ENCODE measurements at places on chromosomes 1 and 21.

- DNase-seq, result no peak
These were observed 8.9 kb upstream of the GOLT1A start for GRCh38 chr1:204222764-204223055.

GRCh38 chr1:203174324-203174985 is 1.2 kb downstream of the MYBPH start:
- no peak for DNase-seq

DNA sequence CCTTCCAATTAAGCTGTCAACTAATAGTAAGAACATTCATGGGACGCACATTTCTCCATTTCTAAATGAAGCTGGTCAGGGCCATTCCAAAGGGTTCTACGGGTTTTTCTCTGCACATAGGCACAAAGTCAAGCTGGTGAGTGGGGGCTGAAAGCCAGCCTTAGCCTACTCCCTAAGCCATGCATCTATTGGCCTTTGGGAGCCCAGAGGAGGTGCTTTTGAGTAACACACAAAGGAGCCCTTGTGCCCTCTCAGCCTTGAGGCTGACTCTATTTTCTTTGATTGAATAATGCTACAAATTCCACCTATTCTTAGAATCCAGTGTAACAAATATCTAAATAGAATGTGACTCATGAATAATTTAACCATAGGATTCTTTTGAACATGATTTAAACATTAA is 73.6 kb downstream of the RGS13 start:
- no peak for DNase-seq

DNA sequence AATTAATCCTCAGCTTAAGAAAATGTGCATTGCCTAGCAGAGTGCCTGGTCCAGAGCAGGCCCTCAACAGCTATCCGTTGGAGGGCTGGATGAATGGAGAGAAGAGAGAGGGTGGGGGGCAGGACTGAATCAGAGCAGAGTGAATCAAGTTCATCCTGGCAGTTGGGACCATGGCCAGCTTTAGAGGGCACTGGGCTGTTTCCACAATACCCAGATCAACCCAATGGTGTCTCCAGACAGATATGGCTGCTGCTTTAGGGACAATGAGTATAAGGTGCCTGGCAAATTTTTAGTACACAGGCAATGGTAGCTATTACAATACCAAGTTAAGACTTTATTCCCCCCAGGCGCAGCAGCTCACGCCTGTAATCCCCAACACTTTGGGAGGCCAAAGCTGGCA is 17.1 kb downstream of the EMC1 start:
- no peak for DNase-seq

- DNase-seq, result no peak
These were observed 666 bp downstream of the CSF3R start for GRCh38 chr1:36481771-36482723.

GRCh38 chr1:232308616-232309015 is 321.3 kb downstream of the SIPA1L2 start:
- DNase-seq, result no peak

DNA sequence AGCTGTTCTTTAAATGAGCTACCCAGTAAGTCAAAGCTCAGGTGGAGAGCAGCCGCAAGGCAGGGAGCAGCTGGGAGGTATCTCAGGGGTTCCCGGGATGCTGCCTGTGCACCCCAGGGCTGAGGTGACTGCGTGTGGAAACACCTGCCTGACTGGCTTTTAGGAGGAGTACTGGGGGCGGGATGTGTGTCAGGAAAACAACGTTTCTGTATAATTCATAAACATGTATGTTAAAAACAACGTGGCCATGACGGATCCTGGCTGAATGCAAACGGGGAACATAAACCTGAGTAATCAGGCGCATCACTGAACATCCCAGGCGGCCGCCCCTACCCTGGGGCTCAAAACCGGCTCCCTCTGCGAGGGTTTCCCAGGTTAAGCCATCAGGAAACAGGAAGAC is 1.5 kb downstream of the C1orf159 start:
- DNase-seq, result no peak

- no peak for DNase-seq
These were observed 4.9 kb upstream of the MAPKAPK2 start for GRCh38 chr1:206679738-206680211.

GRCh38 chr1:43605766-43606165 is 44.2 kb upstream of the KDM4A start:
- no peak for DNase-seq

GRCh38 chr1:162020150-162020549 is 3.5 kb downstream of the OLFML2B start:
- DNase-seq, result no peak

GRCh38 chr21:15079269-15079668 is 14.5 kb upstream of the NRIP1 start:
- DNase-seq, result no peak

GRCh38 chr21:21179619-21180298 is 181.6 kb downstream of the NCAM2 start:
- DNase-seq, result no peak

GRCh38 chr1:28986306-28986910 is 72.0 kb downstream of the EPB41 start:
- DNase-seq, result no peak

DNA sequence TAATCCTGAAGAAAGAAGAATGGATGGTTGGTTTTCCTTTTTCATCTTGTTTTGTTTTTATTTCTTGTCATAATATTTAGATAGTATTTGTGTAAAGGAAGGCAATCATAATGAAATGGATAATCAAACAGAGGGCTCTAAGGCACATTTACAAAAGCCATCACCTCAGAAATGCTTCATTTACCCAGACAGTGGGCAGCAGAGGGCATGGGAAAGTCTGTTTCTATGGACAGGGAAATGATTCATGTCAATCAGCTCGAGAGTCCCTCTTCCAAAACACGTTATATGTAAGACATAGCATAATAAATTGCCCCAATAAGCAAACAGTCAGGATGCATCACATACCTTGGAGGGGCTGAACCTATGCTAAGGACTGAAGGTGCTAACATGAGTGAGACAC is 426.1 kb downstream of the PLPP3 start:
- no peak for DNase-seq

- DNase-seq, result peak; percentile 24
These were observed 32.3 kb upstream of the TARDBP start for GRCh38 chr1:10980094-10980577.

DNA sequence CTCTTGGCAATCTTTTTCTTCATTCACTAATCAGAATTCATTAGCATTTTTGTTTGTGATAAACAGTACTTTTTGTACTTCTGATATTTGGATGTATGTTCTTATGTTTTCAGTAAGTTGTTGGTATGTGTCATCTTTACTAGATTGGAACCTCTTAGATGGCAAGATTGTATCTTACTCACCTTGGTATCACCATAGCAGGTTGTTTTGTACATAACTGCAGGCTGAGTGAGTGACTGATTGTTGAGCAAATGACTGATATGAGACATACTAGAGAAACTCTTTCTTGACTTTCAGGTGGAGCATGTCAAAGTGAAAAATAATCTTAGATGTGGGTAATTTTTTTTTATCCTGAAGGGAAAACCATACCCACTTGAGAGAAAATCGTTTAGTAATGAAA is 173.7 kb downstream of the CLEC20A start:
- peak; percentile 83 for DNase-seq

- no peak for DNase-seq
These were observed 439.2 kb downstream of the PTBP2 start for GRCh38 chr1:97160818-97161217.

DNA sequence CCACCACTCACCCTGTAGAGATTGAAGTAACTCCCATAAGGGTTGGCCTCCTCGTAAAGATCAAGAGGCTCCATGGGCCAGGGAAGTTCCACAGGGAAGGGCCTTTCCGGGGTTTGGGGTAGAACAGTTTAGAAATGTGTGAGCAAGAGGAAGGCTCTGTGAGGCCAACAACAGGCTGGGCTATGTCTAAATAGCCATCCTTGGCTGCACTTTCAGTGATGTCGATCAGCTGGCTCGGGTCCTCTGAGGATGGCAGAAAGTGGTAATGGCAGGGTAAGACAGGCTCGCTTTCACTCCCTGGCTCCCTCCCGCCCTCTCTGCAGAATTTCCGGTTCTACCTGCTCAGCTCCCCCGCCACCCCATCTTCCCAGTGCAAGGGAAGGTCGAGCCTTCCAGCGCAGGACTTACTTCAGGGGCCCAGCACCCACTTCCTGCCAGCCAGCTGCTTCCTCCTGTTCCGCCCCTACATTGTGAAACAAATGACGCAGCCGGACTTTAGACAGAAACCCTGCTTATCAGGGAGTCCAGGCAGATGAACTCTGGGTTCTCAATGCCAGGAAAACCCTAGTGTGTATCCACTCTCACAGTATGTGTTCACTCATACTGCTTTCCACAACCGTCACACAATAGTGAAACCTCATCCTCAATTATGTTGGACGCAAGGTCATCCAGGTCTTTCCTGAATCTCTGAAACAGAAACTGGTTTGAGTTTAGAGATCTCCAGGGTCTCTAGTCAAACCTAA is 7.3 kb downstream of the F11R start:
- DNase-seq, result peak; percentile 91

GRCh38 chr1:161137881-161138280 is 5.4 kb upstream of the DEDD start:
- no peak for DNase-seq

DNA sequence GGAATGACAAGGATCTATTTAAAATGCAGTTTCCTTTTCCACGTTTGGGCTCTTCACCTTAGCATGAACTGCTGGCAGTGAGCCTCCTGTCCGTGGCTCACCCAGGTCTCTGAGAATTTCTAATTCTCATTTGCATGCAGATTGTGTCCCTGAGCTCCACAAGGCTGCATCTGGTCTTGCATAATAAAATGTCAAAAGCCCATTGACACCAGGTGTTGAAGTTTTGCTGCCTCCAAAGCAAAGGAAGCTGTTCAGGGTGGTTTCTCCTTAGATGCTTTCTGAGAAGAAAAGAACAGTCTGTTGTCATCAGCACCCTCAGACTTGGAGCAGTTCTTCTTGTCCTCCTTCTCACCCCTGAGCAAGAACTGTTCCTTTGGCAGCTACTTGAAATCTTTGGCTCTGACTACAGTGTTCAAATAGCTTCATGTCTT is 433.1 kb upstream of the KAZN start:
- no peak for DNase-seq

DNA sequence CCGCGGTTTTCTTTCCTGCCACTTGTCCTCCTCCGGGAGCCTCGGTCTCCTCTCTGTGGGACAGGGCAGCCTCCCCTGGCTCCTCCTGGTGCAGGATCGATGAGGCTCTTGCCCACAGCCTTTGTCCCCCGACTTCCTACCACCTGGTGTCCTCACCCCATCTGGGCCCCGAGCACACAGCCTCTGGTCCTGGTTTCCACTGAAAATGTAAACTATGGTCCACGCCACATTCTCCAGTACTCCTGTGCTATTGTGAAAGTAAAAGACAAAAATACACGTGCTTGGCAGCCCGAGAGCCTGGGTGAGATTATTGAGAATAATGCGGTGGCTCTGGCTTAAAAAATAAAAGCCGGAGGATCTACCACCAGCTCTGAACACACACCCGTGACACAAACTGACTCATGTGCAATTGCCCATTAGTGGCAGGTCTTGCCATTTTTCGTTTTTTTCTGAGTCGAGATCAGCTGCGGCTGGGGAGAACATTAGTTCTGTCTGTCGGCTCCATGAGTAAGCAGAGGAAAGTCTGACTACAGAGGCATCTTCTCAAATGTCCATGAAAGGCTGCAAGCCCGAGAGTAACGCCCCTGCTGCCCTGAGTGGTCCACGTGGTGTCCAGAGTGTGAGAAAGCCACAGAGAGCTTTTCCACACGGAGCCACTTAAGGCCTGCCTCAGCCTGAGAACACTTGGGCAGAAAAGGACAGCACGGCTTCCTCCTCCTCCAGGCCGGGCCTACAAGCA is 5.7 kb upstream of the COL6A2 start:
- DNase-seq, result no peak

- no peak for DNase-seq
These were observed 36.3 kb downstream of the TMEM51 start for GRCh38 chr1:15189692-15190370.

DNA sequence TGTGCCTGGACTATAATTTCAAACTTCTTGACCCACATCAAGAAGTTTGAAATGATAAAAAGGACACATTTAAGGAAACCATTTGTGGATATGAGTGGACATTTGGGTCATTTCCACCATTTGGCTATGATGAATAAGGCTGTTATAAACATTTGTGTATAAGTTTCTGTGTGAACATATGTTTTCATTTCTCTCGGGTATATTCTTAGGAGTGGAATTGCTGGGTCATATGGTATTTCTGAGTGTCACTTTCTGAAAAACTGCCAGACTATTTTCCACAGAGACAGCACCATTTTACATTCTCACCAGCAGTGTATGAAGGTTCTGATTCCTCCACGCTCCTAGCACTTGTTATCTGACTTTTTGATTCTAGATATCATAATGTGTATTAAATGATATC is 50.8 kb downstream of the GPR137B start:
- DNase-seq, result no peak

GRCh38 chr1:87165177-87165576 is 163.5 kb upstream of the LMO4 start:
- DNase-seq, result no peak

DNA sequence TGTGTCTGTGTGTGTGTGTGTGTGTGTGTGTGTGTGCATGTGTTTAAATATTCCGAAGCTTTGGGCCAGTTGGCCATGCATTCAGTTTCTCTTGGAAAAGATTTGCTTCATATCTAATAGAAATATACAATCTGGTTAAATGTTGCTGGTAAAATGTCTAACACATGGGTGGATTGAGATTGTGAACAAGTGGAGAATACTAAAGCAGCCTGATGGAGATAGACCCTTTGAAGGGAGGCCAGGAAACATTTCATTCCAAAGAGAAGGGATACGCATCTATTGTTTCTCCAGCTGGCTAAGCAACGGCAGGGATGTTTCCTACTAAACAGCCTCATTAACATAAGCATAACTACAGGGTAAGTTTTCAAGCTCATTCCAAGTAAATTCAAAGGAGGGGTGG is 257.5 kb upstream of the PTBP2 start:
- DNase-seq, result no peak

- no peak for DNase-seq
These were observed 44.7 kb upstream of the COL24A1 start for GRCh38 chr1:86201311-86201710.

DNA sequence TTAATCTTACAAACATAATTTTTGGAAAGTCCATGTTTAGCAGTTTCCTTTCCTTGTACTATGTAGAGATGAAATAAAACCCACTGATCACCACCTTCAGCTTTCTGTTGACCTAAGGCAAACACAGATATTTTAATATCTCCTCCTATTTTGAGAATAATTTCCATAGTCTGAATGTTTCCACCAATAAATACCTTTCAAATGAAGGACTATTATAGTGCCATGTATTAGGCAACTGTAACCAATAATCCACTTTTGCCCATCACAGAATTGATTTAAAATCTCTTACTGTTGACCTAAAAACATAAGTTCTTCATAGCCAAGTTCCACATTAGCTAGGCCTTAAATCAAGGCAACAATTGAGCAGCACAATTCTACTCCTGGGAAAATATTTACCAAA is 1.8 kb downstream of the CDC42BPA start:
- DNase-seq, result no peak

GRCh38 chr1:57674801-57675200 is 250.9 kb upstream of the DAB1 start:
- no peak for DNase-seq

- DNase-seq, result no peak
These were observed 21.5 kb downstream of the DESI2 start for GRCh38 chr1:244674446-244674845.

Measured in epithelial cell of prostate (primary cell).